ENCODE measurements at places on chromosomes 13 and 19.

- no peak for DNase-seq
Observed at GRCh38 chr19:18898607-18899408, 2.9 kb upstream of the CERS1 start.

DNA sequence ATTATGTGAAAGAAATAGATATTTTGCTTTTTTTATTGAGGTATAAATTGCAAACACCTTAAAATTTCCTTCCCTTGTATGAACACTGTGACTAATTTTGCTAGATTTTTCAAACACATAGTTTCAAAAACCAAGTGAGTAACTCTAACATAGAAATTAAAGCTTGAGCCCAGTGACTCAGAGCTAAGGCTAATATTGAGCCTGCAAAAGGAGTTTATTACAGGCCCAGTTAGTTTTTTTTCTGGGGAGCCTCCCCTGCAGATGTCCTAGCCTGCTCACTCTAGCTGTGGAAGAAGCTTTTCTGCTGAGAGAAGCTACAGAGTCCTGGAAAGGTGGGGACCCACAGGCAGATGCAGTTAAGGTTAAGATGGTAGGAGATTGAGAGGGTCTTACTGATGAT, 3.4 kb downstream of the ZNF430 start:
- no peak for DNase-seq

DNA sequence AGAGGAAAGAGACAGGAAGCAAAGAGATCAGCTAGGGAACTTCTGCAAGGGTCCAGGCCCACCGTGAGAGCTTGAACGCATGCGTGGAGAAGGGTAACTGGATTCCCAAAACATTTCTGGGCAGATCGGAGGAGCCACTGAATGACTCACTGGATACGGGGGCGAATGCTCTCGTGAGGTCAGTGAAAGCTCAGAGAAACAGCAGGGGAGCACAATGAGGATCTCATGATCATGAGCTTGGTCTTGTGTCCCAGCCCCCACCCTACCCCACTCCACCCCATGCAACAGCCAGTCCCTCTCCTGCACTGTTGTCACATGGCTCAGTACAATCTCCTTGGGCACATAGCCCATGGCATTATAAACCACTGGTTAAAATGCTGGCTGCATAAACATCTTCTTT, 40.6 kb downstream of the DCLK1 start:
- no peak for DNase-seq

GRCh38 chr13:113302986-113303385, 5.9 kb downstream of the LAMP1 start:
- DNase-seq = no peak
